ENCODE measurements at places on chromosomes 4 and X.

DNA sequence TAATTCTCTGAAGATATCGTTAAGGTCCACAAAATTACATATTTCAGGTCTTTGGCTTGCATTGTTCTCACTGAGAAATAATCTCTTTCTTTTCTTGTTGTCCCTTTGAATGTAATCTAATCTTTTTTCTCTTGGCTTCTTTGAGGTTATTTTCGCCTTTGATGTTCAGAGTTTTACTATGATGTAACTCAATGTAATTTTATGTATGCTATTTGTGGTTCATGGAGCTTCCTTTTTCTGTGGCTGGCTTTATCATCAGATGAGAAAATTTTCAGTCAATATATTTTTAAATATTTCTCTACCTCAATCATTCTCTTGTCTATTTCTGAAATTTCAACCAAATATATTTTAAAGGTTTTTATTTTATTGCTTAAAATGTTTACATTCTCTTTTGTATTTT is 672.2 kb downstream of the TRAM1L1 start:
- no peak overlapping the region for H3K27ac ChIP-seq
- H3K4me1 ChIP-seq: no peaks in the 10 kb centered on the region
- no peaks in the 10 kb centered on the region for H3K27me3 ChIP-seq
- no peak for DNase-seq
- H3K36me3 ChIP-seq: no peaks in the 10 kb centered on the region
- H3K4me3 ChIP-seq: no peak overlapping the region

GRCh38 chrX:21711848-21712197 is 46.1 kb downstream of the SMPX start:
- no peak overlapping the region for H3K27ac ChIP-seq
- no peak for DNase-seq
- H3K27me3 ChIP-seq: no peaks in the 10 kb centered on the region
- no peak overlapping the region for H3K4me3 ChIP-seq
- no peaks in the 10 kb centered on the region for H3K4me1 ChIP-seq
- peaks cover 5% of the 10 kb centered on the region for H3K36me3 ChIP-seq

GRCh38 chr4:165027762-165028402 is 3.9 kb upstream of the TRIM60 start:
- H3K36me3 ChIP-seq: no peaks in the 10 kb centered on the region
- H3K4me3 ChIP-seq: no peak overlapping the region
- DNase-seq: no peak
- H3K27me3 ChIP-seq: peaks cover 8% of the 10 kb centered on the region

GRCh38 chr4:40750461-40751258 is 905 bp downstream of the NSUN7 start:
- peaks cover 9% of the 10 kb centered on the region for H3K36me3 ChIP-seq
- peaks cover 9% of the 10 kb centered on the region for H3K4me1 ChIP-seq
- peak overlapping the region; percentile 78 for H3K4me3 ChIP-seq
- peak overlapping the region; percentile 54 for H3K27ac ChIP-seq
- DNase-seq: no peak

GRCh38 chr4:88722828-88723227 is 25.2 kb upstream of the NAP1L5 start:
- peak overlapping the region; percentile 33 for H3K27ac ChIP-seq
- no peaks in the 10 kb centered on the region for H3K4me1 ChIP-seq
- no peak overlapping the region for H3K4me3 ChIP-seq
- no peak for DNase-seq

DNA sequence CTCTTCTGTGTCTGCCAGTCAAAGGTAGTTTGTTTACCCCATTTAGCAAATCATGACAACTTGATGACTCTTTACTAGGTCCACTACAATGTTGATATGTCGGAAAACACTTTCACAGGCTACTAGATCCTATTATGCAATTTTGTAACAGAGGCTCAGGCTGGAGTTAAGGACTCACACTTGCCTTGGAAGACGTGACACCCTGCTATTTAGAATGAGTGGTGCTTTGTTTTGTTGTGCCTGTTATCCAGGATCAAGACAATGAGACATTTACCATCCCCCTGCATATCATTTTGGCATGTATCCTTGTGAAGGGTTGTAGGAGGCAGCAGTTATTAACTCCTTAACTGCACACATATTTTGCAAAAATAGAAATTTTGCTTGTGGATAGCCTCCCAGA is 263.7 kb downstream of the IL1RAPL1 start:
- no peak for DNase-seq
- H3K27me3 ChIP-seq: peaks cover 7% of the 10 kb centered on the region
- no peaks in the 10 kb centered on the region for H3K36me3 ChIP-seq

DNA sequence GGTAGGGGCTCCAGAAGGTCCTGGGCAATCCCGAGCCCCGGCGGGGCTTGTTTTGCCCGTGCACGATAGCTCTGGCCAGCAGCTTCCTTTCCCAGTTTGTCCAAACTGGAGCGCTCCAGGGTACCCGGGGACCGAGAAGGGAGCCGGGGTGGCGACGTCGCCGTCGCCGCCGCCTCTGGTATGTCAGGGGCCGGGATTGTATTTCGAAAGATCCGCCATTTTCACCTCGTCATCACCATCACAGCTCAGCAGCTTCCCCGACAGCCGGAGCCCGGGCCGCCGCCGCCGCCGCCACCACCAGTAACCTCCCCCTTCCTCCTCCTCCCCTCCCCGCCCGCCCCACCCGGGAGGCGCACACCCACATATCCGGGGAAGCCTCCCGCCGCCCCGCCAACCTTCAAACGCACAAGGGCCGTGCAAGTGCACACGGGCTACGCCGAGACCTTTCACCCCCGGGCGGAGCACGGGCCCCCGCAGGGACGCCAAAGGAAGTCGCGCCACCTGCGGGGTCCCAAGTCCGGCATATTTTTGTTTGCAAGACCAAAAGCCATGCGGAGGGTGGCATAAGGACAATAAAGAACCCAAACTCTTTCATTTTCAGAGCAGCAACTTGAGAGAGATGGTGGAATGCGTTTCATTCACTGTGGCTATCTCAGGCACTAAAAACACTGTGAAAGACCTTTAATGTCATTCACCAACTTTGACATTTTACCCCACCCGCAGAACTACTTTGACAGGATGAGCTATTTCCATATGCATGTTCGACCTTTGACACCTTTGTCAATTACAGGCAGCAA is at the start of gene LIN54:
Gene LIN54 (minus strand): TSS at position 302 of the 797 bp plus-strand sequence. CDS start 25,979 bp downstream, outside the sequence.
- no peaks in the 10 kb centered on the region for H3K27me3 ChIP-seq
- peaks cover 2% of the 10 kb centered on the region for H3K36me3 ChIP-seq
- DNase-seq: peak; percentile 91

- H3K27me3 ChIP-seq: peaks cover 23% of the 10 kb centered on the region
- peak; percentile 36 for DNase-seq
Observed at GRCh38 chr4:154982187-154983047, 201.3 kb downstream of the RBM46 start.

DNA sequence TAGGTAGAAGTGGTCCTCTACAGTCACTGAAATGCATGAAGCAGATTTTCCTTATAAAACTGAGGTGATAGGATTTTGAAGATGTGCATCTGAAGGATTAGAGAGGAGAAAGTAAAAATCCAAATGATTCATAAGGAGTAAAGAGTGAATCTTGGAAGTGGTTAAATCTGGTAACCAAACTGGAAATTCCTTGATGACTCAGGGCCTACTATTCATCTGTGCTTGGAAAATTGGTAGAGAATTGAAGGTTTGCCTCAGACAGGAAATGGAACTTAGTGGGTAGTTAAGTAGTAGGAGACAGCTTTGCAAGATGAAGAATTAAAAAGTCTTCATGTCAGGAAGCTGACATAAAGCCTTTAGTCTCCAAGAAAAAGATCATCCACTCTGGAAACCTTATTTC is 368.9 kb upstream of the CTSO start:
- no peak for DNase-seq
- no peaks in the 10 kb centered on the region for H3K27me3 ChIP-seq
- no peak overlapping the region for H3K4me3 ChIP-seq
- no peaks in the 10 kb centered on the region for H3K4me1 ChIP-seq
- H3K36me3 ChIP-seq: no peaks in the 10 kb centered on the region
- H3K27ac ChIP-seq: no peak overlapping the region

DNA sequence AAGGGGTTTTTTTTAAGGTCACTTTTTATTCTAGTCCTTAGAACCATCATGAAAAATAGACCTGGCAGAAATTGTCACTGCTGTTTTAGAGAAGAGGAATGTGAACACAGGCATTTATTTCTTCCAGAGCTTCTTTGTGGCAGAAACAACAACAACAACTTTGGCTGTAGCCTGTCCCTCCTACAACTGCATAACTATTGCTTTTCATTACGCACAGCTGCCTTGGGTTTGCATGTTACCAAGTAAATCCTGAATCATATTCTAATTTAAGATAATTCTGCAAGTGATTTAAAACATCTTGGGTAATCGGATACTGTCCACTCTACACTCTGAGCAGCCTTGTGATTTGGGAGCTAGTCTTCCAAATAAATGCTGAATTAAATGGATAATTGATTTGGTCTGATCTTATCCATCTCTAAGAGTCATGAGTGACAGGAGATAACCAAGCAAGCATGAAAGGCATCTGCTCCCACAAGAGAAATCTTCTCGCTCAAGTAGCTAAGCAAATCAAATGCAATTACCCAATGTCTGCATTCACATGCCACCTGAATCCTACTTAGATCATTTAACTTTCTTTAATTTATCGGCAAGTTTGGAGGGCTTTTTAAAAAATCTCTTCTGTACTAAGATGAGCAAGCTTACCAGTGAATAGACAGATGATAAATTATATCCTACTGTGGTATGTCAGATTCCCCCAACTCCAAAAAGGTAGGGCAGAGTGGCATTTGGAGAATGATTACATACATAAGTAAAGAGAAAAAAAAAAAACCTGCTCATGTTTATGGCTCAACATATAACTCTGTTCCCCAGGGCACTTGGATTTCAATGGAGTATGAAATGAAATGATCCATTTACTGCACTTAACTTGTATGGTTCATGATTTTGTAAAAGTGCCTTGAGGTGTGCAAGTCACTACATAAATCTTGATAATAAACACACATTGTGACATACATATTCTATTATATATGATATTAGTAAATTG is 73.6 kb downstream of the EGF start:
- peaks cover 10% of the 10 kb centered on the region for H3K4me1 ChIP-seq
- no peak for DNase-seq

- H3K27ac ChIP-seq: no peak overlapping the region
- H3K36me3 ChIP-seq: no peaks in the 10 kb centered on the region
- no peak overlapping the region for H3K4me3 ChIP-seq
- no peaks in the 10 kb centered on the region for H3K4me1 ChIP-seq
- DNase-seq: no peak
Observed at GRCh38 chr4:173936861-173937260, 346.6 kb downstream of the FBXO8 start.

- H3K27ac ChIP-seq: no peak overlapping the region
- H3K4me3 ChIP-seq: peak overlapping the region; percentile 69
- H3K36me3 ChIP-seq: no peaks in the 10 kb centered on the region
- peaks cover 13% of the 10 kb centered on the region for H3K4me1 ChIP-seq
- H3K27me3 ChIP-seq: no peaks in the 10 kb centered on the region
Observed at GRCh38 chr4:152696764-152697261, 17.0 kb upstream of the TMEM154 start.
